ENCODE measurements at places on chromosomes 2 and 18.

- DNase-seq = no peak
These were observed 101.1 kb downstream of the SPTBN1 start for GRCh38 chr2:54557211-54557600.

DNA sequence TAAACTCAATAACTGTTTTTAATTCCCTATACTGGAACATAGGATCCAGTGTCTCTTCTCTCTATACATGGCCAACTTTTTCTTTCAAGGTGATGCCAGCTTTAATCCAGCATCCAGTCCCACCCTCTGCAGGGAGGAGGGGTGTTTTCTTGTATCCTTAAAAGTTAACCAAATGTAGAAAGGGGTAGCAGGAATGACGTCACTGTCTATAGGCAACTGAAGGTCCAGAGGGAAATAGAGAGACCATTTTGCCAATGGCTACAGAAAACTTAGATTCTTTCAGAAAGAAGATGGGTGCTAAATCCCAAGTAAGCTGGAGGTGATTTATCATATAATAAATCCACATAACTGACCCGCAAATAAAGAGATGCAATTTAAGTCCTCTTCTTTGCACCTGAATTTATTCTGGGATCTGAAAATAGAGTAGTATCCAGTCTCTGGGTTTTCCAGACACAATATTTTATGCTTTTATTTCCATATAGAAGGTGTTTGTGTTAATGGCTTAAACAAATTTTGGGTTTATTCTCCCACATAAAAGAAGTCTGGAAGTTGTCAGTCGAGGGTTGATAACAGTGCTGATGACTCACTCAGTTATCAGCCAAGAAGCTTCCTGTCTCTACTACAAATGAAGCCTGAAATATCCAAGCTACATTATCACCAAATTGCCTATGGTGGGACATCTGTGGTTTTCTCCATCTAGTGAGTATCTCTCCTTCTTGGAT is 5.7 kb upstream of the DNER start:
- no peak for DNase-seq

DNA sequence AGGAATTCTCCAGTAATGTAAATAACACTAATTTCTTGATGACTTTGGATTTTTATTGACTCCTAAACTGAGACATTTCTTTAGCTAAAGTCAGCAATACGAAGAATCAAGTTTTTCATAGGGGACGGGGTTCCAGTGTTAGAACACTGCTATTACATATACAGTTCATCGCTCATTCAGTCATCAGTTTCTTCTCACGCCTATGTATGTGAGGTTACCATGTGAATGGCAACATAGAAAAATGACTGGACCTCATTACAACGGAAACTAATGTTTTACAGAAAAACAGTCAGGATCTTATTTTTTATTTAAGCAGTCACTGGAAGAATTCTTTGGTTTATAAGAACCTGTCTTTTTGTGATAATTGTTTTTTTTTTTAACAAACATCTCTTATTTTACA is 56.4 kb downstream of the THADA start:
- no peak for DNase-seq

DNA sequence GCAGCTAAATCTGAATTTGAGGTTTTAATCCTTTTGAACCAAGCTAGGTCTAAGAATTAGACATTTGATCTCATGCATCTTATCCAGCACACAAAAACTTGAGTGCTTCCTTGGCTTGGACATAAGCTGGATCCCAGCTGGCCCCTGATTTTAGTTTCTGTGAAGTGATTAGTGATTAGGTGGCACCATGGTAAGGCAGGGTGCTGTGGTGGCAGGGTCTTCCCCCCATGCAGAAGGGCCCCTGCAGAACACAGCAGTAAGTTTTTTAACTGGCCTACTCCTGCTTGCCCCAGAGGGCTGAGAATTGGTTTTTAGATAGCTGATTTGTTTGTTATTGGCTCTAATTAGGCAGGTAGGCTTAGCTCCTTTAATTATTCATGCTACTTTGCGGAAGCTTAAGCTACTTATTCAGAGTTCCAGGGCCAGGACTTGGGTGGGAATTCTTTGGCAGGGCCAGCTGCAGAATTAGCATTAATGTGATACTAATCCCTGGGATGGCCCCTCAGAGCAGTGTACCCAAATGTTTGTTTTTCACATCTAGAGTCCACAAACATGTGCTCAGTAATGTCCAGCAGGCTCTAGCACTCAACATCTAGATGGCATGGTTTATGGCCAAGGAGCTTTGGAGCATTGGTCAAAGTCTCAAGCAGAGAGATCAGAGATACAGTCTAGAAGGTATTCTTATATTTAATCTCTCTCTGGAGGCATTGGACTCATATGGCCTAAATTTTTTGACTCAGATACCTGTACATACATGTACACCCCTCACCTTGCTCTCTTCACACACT is 99.6 kb downstream of the FMNL2 start:
- no peak for DNase-seq

DNA sequence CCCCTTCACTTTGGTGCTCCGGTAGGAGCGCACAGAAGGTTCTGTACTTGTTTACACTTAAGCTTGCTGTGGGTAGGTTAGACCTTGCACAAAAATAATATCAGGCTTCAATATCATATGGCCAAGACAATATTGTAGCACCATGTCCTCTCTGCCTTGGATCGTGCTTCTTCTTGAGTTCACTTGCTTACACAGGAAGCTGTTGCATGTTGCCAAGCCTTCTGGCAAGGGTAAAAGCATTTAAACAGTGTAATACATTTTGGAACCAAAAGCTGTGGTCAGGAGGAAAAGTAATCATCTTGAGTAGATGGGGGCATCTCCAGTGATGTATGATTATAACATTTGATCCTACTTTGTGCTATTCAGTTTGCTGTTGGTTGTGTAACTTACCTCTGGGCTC is 197.5 kb downstream of the LTBP1 start:
- DNase-seq = no peak

- DNase-seq = no peak
These were observed 186.4 kb downstream of the CNTNAP5 start for GRCh38 chr2:124211461-124211860.

GRCh38 chr2:108184419-108184818 is 55.3 kb upstream of the SULT1C3 start:
- peak; percentile 36 for DNase-seq
